HT1080 (cell line): ENCODE measurements at places on chromosomes 4 and X.

- DNase-seq = peak; percentile 64
These were observed 458.1 kb downstream of the STIM2 start for GRCh38 chr4:27318740-27319139.

- no peak for DNase-seq
These were observed 2.7 kb upstream of the ACOT9 start for GRCh38 chrX:23745786-23746185.

DNA sequence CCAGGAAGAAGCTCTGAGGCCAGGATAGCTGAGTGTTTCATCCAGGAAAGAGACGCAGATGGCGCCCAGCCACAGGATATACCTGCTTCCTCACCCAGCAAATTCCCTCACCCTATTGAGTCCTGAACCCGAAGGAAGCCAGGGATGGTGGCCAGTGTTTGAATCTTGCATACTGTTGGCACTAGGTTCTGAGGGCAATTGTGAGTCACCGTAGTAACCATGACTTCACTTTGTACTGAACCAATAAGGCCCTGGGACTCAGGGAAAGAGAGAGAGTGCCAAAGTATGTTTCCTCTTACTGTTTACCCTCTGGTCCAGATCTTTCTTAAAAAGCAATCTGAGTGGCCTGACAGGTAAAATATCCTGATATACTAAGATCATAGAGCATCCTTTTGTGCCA is 25.6 kb upstream of the SMIM10L2A start:
- DNase-seq = peak; percentile 36

DNA sequence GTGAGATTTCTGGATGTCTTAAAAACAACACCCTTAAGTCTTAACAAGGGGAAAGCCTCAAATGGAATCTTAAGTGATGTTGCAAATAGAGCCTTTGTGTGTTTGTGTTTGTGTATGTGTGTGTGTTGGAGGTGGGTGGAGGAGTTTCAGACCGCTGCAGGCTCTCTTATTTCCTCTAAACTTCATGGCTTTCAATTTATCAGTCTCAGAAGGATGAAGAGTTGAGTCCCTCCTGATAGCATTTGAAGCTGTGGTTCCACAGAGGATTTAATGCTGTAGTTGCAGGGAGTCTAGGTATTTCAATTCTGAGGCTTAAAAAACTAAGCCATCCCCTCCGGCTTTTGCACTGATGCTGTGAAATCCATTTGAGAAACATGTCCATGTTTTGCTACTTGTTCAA is 4.3 kb upstream of the AGA start:
- DNase-seq = no peak

DNA sequence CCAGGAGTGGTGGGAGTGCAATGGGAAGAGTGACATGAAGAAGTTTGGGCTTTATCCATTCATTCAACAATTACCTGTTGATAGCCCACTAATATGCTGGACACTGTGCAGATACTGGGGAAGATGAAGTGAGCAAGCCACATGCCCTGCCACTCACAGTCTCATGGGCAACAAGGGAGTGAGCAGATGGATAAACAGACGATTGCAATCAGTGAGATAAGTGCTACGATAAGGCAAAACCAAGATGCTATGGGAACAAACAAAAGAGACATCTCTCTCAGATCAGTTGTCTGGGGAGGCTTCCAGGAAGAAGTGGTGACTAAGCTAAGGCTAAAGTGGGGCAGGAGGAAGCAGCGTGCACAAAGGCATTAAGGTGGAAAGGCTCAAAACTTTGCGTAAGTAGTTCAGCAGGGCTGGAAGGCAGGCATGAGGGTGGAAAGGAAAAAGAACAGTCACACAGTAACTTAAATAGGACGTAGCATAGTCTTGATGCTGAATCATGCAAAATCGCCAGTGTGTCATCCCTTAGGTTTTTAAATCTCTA is 31.7 kb downstream of the GAB3 start:
- DNase-seq = peak; percentile 76

- peak; percentile 30 for DNase-seq
These were observed 175.3 kb upstream of the PCDH18 start for GRCh38 chr4:137707626-137708025.

- no peak for DNase-seq
These were observed 21.9 kb upstream of the FAM47C start for GRCh38 chrX:36986231-36986630.

GRCh38 chr4:184114431-184114830 is 103.2 kb downstream of the ENPP6 start:
- DNase-seq = peak; percentile 6

GRCh38 chrX:119690921-119691716 is 1.8 kb downstream of the SEPTIN6 start:
- DNase-seq = no peak

- no peak for DNase-seq
These were observed 91.6 kb upstream of the PLAC1 start for GRCh38 chrX:134749706-134750445.

DNA sequence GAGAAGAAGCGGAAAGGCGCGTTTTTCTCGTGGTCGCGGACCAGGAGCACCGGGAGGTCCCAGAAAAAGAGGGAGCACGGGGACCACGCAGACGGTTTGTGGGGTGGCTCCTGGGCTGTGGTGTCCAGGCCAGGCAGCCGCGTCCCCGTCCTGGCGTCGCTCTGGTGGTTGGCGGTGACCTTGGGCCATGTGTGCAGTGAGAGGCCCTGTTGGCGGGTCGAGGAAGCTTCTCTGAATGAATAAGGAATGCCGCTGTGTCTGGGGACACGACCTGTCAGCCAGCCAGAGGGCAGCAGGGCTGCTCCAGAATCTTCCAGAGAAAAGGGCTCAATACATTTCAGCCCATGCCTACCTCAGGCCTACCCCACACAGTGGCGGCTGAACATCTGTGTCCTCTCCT is 24.3 kb upstream of the HGFAC start:
- DNase-seq = no peak

- DNase-seq = no peak
These were observed 90.5 kb downstream of the PJA1 start for GRCh38 chrX:69074726-69075125.

DNA sequence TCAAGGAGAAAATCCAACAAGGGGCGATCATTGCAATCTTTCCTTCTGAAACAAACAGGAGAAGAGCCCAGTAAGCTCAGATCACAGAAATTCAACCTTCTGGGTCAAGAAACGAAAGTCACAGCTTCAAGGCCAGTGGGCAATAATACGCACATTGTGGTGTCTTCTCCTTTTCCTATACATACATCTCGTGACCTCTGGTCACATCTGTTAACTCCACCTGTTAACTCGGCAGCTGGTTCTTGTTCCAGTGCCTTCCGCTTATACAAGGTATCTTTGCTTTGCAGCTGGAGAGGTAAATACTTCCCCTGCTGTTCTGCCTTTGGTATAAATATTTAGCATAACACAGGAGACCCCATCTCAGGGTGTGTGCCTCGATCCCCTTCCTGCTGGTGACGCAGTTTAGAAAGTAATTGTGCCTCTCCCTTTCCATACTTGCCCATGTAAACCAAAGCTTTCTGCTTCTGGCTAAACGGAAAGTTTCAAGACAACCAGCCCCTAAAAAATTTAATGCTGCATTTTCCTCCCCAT is 45.0 kb downstream of the CCDC149 start:
- no peak for DNase-seq

GRCh38 chr4:184980261-184980660 is 38.0 kb upstream of the HELT start:
- no peak for DNase-seq

DNA sequence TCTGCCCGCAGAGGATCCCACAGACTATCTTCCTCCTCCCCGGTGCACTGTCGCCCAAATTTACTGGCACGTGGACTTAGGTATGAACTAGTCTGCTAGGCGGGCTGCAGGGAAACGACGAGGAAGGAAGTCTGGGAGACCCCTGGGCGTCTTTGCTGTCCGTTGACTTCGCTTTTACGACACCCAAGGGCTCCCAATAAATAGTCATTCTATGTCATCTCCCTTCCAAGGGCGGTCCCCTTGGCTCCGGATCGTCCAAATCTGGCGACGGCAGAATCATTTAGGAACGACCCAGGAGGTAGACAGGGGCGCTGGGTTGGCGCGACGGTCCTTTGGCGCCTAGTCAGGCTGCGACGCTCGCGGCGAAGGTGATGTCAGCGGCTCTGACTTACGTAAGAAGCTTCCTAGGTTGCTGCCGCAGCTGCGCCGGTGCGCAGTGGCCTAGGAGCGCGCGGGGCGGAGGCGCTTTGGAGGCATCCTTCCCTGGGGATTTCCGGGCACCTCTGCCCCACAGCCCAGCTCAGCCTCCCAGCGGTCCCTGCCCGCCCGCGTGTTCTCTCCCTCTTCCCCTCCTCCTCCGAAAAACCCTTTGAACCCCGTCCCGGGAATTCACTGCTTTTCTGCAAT is 2.2 kb downstream of the NHS start:
- peak; percentile 75 for DNase-seq

DNA sequence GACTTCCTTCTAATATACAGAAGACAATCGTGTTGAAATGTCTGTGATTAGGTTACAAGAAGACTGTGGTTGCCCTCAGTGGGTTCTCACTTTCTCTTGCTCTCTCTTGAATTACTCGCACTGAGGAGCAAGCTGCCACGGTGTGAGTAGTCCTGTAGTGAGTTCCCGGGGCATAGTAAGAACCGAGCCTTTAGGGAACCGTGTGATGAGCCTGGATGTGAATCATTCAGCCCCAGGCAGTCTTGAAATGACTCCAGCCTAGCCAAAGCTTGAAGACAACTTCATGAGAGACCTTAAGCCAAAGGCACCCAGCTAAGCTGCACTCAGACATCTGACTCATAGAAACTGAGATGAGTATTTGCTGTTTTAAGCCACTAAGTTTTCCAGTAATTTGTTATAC is 292.7 kb downstream of the SPOCK3 start:
- DNase-seq = peak; percentile 83

DNA sequence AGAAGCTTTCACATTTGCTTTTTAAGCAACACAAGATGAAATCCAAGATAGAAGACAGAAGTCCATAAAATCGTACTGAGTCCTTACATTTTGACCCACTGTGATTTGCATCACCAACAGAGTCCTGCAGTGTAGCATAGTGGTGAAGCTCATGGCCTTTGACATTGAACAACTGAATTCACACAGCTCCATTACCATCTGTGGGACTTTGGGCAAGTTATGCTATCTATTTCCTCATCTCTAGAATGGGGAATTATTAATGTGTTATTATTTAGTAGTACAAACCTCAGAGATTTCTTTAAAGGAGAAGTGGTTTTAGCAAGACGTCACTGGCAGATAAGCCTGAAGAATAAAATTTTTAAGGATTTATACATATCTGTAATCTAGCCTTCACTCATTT is 10.7 kb downstream of the GPRIN3 start:
- no peak for DNase-seq

- DNase-seq = no peak
These were observed 80.6 kb downstream of the ATXN3L start for GRCh38 chrX:13239272-13239671.

- no peak for DNase-seq
These were observed 5.8 kb upstream of the TET2 start for GRCh38 chr4:105140684-105141490.

DNA sequence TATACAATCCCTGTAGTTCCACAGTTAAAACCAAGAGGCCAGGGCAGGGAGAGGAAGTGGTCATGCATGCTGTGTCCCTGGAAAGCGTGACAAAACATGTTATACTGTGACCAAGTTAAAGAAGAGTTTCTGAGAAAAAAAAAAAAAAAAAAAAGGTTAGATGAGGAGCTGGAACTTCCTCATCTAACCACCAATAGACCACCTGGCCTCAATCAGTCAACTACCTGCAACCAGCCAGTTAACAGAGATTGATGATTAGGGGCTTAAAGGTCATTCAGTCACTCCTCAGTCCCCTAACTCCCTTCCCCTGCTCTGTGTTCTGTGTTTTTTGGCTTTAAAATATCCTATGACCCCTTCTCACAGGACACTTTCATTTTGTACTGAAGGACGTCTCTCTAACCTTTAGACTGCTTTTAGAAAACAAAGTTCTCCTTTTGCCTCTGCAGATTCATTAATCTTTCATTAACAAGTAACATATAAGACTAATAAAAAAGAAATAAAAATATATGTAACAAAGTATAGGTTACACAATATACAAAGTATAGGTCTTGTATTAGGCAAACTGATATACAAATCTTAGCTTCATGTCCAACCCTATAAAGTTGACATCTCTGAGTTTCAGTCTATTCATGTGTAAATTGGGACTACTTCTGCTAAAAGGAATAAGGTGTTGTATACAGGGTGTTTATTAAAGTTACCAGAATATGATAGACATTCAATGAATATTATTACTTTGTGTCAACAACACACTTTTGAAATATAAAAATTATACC is 179.1 kb upstream of the NDST4 start:
- no peak for DNase-seq

DNA sequence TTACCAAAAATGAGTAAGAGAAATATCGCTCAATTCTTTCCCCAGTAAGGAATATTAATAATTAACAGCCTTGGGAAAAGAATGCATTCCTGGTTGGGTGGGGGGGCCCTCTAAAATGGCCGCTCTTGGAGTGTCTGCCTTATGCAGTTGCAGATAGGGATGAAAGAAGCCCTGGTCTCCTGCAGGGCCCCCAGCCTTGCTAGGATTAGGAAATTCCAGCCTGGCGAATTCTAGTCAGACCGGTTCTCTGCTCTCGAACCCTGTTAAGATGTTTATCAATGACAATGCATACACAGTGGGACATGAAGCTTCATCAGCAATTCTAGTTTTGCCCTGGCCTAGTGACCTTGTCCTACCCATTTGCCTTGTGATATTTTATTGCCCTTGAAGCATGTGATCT is 1047.7 kb upstream of the GRID2 start:
- no peak for DNase-seq

DNA sequence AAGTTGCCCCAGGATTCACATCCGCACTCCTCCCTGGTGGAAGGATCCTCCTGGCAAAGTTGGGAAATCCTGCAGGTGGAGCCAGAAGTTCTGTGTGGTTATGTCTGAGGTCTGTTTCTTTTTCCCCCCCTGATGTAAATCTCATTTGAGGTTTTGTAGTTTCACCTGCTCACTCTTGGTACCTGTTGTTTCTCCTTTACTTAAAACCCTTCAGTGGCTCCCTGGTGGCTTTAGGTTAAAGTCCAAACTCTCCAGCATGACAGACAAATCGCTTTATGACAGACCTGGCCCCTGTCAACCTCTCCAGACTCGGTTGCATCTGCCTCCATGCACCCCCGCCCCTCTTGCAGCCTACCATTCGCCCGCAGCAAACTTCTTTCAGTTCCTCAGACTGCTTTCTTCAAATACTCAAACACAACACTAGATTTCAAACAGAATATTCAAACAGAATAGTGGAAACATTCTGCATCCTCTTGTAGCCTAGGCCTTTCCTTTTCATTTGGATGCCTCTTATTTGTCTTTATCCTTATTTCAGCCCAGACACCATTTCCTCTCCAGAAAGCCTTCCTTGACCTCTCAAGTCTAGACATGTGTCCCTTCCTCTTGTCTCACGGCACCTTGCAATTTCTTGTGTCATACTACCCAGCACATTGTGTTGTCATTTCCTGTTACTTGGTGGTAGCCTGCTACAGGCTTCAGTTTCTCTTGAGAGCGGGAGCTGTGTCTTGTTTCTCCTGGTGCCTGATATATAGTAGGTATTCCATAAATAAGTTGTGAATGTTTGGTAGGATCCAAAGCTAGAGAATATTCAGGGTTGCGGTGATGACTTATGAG is 24.8 kb downstream of the IL13RA1 start:
- DNase-seq = peak; percentile 21

DNA sequence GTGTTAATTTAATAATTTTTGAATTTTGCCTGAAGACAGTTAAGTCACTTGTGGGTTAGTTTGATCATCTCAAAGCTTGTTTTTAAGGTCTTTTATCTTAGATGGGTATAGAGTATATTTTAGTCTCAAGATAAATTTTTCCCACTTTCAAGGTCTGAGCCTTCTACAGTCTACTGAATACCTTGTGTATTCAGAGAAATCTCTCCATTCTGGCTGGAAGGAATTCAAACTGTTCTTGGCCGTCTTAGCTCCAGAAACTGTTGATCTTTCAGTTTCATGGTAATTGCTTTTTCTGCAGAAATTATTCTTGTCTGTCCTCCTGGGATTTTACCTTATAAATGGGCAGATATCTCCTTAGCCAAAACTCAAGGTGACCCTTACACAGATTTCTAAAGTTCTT is 97.9 kb downstream of the GC start:
- DNase-seq = no peak
